ENCODE measurements at places on chromosomes 1 and 21.

DNA sequence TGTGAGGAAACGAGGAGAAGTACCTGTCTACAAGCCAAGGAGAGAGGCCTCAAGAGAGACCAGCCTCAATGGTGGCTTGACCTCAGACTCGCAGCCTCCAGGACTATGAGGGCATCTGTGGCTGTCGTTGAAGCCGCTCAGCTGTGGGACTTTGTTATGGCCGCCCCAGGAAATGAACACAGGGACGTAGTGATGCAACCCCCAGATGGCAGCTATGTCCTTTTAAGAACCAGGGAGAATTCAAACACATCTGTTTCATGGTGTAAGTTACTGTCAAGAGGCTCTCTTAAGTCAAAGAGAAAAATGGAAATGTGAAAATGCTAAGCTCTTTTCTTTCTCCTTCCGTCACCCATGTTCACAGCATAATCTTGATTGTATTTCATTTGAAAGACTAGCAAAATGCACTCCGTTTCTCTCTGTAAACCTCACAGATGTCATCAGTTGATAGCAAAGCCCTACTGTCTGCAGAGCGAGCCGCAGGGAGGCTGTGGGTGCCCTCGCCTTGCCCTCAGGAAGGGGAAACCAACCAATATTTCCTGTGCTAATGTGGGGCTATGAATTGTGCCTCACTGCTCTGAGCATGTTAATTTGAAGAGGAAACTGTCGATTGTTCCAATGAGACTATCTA, 21.3 kb downstream of the UBASH3A start:
- DNase-seq = no peak

DNA sequence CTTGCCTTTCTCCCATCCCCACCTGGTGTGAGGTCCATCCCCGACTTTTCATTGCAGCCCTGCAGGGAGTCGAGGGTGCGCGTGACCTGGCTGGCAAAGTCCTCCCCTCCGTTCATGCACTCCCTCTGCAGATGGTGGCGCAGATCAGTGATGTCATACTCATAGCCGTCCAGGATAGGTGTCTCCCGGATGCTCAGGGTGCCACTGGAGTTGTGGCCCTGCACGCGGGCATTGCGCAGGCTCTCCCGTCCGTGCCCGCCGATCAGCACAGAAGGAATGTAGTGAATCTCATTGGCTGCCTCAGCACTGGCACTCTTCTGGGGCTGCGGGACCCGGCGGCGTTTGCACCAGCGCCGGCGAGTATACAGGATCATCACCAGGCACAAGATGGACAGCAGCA, 132.1 kb downstream of the ASTN1 start:
- DNase-seq = no peak

- DNase-seq = peak; percentile 96
These were observed 4.4 kb downstream of the NME7 start for GRCh38 chr1:169363046-169363730.

- DNase-seq = peak; percentile 3
These were observed 1.5 kb downstream of the CDC7 start for GRCh38 chr1:91501971-91502671.

- DNase-seq = peak; percentile 95
These were observed 369.1 kb upstream of the VAMP3 start for GRCh38 chr1:7401814-7402547.

Data from PC-3 (cell line).